ENCODE measurements at places on chromosomes 11 and 22.

DNA sequence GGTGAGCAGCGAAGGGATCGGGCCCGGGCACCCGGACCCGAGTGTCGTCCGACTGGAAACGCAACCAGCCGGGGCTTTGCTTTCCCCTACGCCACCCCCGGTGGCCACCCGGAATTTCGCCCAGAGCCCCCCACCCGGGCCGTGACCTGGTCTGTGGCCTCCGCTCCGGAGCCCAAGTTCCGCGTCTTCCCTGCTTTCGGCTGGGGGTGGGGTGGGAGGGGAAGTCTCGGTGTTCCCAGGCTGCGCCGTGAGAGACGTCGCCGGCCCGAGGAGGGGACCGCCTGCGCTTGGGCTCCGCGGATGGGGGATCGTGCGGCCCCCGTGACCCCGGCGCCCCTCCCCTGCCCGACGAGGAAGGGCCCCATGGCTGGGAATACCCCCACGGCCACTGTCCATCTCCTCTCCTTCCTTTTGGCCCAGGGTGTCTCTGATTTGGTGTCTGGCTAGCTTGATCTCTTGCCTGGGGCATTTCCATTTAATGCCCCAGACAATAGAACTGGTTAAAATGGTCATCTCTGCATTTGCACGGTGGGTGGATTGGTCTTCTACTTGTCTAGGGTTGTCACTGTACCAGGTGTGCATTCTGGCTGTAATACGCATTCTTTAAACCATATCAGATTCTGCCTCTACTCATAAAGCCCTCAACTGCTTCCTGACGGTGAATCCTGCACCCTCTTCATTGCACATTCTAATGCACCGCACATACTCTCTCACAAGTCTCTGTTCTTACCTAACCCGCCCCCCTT, 789 bp downstream of the SIK2 start:
- peak; percentile 46 for DNase-seq

- DNase-seq: peak; percentile 10
These were observed 208.8 kb downstream of the TBC1D22A start for GRCh38 chr22:46971099-46971763.

DNA sequence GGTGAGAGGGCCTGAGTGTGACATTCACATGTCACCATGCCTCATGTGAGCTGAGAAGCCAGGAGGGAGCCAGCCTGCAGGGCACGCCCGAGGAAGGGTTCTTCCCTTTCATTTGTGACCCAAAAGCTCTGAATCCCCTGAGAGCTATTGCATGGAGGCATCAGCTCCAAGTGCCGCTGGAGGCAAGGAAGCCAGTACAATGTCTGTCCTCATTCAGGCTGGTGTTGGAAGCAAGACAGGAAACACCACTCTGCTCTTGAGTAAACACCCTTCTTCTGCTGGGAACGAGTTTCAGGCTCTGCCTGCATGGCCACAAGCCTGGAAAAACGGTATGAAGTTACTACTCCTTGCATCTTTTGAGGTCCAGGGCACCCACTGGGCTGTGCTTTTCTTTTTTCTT, 83.8 kb upstream of the LARGE1 start:
- no peak for DNase-seq

- DNase-seq: no peak
These were observed 7.5 kb upstream of the PPARA start for GRCh38 chr22:46142548-46143490.

Measured in hematopoietic multipotent progenitor cell treated with erythropoietin and hydrocortisone succinate and interleukin-3 and kit ligand, for 4 days (in vitro differentiated cells).